Kidney epithelial cell (primary cell): ENCODE measurements at places on chromosomes 5 and 9.

DNA sequence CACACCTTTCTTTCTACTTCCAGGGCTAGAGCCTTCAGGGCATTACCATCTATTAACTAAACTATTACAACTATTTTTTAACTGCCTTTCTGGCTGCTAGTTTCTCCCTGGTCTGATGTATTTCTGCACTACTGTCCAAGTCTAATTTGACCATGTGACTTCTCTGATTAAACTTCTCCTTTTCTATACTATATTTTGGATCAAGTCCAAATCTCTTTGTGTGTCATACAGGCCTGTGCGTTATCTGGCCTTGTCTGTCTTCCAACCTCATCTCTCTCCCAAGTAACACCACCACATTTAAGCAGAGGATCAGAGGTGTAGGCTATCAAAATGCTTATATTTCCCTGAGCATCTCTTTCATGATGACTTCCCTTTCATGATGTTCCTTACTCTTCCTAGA lies 47.2 kb upstream of the OR13F1 start:
- DNase-seq: no peak

DNA sequence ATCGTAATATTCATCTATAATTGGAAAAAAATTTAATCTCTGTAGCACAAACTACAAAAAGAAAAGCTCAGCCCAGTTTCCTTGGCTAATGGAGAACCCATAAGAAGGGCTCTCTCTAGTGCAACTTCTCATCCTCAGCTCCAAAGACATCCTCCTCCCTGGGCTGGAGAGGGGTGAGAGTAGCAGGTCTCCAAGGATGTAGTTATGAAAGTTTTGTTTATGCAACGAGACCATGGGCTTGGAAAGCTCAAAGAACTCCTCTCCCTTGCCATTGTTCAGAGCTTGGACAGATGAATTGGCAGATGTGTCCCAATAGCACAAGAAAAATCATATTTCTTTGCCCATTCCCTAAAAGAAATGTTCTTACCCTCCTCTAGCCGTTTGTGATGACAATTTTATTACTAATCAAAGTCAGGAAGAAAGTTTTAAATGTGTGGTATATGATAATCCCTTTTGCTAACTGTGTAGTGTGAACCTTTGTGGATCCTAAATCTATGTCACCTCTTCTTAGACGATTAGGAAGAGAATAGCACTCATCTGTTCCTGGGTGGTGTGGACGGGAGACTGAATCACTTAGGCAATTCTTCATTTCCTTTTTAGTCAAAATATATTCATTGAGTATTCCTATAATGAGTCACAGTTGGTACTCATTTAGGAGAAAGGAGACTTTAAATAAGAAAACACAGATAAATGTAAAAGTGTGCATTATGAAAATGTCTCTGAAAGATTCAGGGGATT lies 52.2 kb downstream of the GARNL3 start:
- DNase-seq: no peak

- DNase-seq: no peak
Observed at GRCh38 chr5:172414531-172415361, 39.6 kb downstream of the SH3PXD2B start.

DNA sequence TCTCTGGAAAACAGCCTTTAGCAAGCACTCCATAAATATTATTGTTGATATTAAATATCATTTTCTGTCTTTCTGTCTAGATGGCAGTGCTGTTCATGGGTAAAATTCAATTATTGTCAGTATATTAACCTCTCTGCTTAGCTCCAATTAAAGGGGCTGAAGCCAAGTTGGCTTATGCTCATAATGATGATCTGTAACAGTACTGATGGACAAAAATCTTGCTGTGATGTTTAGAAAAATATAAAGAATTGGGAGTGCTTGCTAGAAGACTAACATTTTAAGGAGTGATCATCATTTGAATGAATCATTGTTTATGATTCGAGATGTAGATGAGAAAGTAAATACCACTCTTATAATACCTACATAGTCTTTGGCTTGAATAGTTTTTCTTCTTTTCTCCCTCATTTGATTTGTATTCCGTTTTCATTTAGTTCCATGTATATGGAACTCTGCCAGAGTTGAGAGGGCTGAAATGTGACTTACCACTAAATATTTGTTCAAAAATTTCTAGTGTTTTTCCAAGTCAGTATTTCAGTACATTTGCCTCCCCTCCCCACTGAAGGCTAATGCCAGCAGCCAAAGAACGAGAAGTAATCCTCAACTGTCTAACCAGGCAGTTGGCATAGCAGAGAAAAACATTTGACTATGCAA lies 538.3 kb downstream of the CSNK1G3 start:
- DNase-seq: no peak

- no peak for DNase-seq
Observed at GRCh38 chr5:129249886-129250285, 155.3 kb downstream of the ISOC1 start.

DNA sequence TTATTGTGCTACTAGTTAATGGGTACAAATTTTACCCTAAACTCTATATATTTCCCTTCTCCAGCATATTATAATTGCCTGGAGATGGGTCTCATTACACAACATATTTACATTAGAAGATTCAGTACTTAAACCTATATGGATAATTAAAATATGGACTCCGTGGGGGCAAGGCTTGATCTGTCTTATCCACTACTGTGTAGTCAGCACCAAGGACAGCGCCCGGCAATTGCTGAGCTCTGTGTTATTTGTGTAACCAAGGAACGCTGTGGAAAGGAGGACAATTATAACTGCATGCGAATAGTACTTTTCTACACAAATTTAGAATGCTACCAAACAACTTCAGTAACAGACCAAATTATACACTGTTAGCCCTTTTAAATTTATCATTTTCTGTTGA lies 77.7 kb downstream of the DNAH5 start:
- DNase-seq: no peak

DNA sequence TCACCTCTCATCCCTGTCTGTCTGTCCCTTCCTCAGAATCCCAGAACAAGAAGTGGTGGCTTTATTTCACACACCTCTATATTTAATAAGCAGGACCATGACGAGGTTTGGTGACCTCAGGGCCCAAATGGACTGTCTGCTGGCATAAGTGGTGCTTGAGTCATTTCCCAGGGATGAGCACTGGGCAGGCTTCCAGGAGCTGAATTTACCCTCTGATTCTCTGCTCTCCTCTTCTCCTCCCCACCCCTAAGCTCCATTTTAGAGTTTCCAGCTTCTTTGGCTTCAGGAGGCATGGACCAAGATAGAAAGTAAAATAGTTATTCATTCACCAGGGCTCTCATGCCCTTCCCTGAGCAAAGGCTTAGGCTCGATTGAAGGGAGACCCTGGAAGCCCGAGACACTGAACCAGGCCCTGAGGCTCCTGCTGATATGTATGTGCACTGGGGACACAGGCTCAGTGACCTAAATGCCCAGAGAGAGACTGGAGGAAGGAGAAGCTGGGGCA lies 69.1 kb downstream of the PPARGC1B start:
- peak; percentile 50 for DNase-seq

DNA sequence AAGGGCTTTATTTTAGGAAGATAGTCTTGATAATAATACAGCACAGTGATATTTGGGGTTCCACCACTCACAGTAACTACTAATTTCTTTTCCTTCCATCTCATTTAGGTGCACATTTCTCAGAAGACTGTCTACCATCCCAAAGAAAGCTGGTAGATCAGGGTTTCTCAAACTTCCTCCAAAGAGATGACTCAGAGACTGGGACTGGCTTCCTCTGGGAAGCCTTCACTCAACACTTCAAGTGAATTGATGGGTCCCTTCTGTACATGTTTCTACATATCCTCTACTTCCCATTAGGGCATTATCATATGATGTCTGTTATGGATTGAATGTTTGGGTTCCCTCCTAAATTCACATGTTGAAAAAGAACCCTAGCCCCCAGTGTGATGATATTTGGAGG lies 138.5 kb downstream of the SPOCK1 start:
- DNase-seq: no peak

DNA sequence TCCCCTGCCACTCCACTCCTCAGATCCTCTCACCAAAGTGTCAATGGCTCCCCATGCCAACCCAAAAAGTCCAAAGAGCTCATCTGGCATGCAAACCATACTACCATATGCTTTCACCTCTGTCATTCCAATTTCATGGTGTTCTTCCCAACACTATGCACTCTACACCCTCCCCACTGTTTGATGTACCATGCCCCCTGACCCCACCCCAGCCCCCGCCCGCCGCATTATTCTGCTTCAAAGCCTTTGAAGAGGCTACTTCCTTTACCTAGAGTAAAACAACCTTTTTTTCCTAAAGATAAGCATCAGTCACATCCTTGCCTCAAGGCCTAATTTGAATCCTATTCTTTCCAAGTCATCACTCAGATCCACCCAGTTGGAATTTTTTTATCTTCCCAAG lies 226.3 kb downstream of the DEPDC1B start:
- no peak for DNase-seq

- DNase-seq: peak; percentile 79
Observed at GRCh38 chr9:121557581-121558447, 58.2 kb upstream of the GGTA1 start.

GRCh38 chr9:71767776-71768321 lies 464 bp downstream of the CEMIP2 start:
- no peak for DNase-seq

- peak; percentile 34 for DNase-seq
Observed at GRCh38 chr5:103424026-103424425, 138.6 kb downstream of the NUDT12 start.

GRCh38 chr5:142080248-142080647 lies 28.3 kb upstream of the NDFIP1 start:
- DNase-seq: no peak

GRCh38 chr5:16600946-16601345 lies 15.9 kb downstream of the RETREG1 start:
- no peak for DNase-seq

GRCh38 chr5:33148076-33148513 lies 292.7 kb upstream of the TARS1 start:
- DNase-seq: peak; percentile 21

GRCh38 chr5:54278036-54278830 lies 32.1 kb downstream of the ARL15 start:
- DNase-seq: no peak

DNA sequence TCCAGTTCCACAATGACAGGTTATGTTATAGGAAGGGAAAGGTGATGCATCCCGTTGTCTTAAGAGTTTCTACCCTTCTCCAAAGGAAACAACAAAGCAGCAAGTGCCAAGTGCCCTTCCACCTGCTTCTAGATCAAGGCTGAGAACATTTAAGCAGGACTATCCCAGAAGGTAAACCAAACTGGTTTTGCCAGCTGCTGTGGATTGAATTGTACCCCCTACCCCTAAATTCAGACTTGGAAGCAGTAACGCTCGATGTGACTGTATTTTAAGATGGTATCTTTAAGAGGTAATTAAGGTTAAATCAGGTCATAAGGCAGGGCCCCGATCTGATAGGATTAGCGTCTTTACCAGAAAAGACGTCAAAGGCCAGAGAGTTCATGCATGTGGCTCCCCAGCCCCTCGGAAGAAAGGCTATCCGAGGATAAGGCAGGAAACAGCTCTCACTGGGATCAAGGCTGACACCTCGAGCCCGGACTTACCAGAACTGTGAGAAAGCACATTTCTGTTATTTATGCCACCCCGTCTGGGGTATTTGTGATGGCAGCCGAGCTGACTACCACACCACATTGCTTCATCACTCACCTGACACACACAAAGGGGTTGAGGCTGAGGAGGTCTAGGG lies 179.1 kb upstream of the RAI14 start:
- no peak for DNase-seq

- DNase-seq: no peak
Observed at GRCh38 chr9:36862206-36863145, 171.6 kb downstream of the PAX5 start.

GRCh38 chr9:20240498-20240897 lies 381.8 kb downstream of the MLLT3 start:
- no peak for DNase-seq

- DNase-seq: no peak
Observed at GRCh38 chr9:93911136-93911745, 43.9 kb downstream of the BARX1 start.

DNA sequence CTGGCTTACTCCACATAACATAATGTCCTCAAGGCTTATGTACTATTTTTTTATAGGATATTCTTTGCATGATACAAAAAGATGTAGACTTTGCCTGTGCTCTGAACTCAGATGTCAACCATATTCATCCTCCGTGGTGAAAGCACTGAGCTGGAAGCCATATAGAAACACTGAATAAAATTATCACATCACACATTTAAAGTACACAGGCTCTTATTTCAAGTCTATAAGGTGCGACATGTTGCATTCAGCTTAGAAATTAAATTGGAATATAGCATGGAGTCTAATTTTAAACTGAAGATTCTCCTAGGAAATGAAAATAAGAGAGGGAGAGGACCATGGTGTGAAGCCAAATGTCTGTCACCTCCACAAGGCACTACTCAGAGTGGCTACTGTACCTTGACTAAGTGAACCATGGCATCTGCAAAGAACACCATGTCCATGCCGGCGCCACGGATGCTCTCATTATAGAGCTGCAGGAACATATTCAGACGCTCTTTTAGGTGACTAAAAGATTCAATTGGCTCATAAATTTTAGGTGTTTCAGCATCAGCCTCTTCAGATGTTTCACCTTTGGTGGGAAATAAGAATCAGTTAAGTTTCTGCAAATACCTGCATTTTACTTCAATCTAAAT lies 158.6 kb downstream of the DNAH5 start:
- no peak for DNase-seq

- no peak for DNase-seq
Observed at GRCh38 chr9:134962973-134963364, 45.3 kb upstream of the FCN1 start.

DNA sequence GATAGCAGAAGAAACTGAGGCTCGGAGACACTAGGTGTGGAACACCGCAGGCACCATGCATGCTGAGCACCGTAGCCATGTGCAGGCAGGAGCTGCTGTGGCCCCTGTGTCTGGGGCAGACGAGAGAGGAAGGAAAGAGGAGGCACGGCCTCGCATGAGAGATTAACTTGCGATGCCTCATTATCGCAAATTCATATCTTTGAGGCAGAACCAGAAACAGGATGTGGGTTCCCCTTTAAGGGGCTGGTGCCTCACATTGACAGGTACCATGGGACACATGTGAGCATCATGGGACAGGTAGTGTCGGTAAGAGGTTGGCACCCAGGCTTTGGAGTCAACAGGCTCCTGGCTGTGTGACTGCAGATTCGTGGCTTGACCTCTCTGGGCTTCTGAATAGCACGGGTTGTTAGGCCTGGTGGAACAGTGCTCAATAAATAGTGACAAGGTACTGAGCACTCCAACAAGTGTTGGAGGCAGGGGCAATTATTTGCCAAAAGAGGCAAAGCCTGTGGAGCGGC lies 40.8 kb downstream of the NAIF1 start:
- no peak for DNase-seq

GRCh38 chr5:952597-953271 lies 55.9 kb upstream of the NKD2 start:
- DNase-seq: no peak

- no peak for DNase-seq
Observed at GRCh38 chr9:102941868-102942267, 53.3 kb upstream of the CYLC2 start.

- DNase-seq: no peak
Observed at GRCh38 chr5:56838409-56839039, 23.2 kb downstream of the MAP3K1 start.

GRCh38 chr5:131999441-132000240 lies 11.8 kb downstream of the ACSL6 start:
- DNase-seq: no peak

- no peak for DNase-seq
Observed at GRCh38 chr5:140017397-140018095, 25.6 kb downstream of the NRG2 start.

GRCh38 chr5:90472783-90473395 lies 1.7 kb downstream of the MBLAC2 start:
- no peak for DNase-seq
